A673 (cell line): ENCODE measurements at places on chromosomes 5 and 9. TPM values are rescaled to one million over a fixed set of nuclear protein-coding genes. Genes with fewer than 3 reads are reported as not detected.

NREP gene
- 31.0 and 36.4 TPM in 2 replicates for total RNA-seq

DNA sequence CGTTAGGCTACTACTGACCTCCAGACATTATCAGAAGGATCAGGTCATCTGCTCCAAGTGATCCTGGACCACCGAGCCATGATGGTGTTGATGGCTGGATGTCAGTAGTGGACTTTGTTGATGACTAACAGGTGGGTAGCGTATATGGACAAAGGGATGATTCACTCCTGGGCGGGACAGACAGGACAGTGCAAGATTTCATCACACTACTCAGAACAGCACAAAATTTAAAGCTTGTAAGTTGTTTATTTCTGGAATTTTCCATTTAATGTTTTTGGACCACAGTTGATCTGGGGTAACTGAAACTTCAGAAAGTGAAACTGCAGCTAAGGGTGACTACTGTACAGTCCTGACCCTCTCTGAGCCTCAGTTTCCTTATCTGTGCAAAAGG is 12.7 kb downstream of the PDGFRB start:
- DNase-seq, result no peak

- no peak for DNase-seq
Observed at GRCh38 chr9:20340511-20340861, 281.8 kb downstream of the MLLT3 start.

GRCh38 chr5:177086654-177087397 is at the start of gene FGFR4:
FGFR4 (plus strand) TSS chr5:177086915; CDS start chr5:177089603, 2,688 bp downstream.
- peak; percentile 84 for DNase-seq

DNA sequence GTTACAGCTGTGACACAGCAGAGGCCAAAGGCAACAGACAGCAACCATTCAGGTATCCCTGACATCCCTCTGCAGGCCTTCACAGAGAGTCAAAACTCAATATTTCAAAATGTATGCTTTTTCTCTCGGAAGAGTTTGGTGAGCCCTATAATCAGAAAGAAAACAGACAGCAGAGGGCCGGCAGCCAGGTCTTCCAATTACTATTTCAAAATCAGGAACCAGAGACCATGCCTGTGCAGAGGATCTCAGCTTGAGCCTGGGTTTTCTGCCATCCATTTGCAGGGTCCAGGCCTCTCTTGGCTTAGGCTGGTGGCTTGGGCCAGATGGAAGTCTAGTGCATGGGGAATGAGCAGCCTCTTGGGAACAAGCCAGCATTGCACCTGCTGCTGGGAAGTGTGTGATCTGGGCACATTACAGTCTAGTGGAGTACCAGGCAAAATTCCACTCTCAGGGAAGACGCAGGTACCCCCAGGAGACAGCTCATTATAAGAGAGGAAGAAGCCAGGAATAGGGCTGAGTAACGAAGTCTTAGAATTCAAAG is 231.3 kb downstream of the ENC1 start:
- DNase-seq, result no peak

COL23A1 gene
- 0.42 TPM in 1 of 2 replicates, not detected in the other for total RNA-seq

GRCh38 chr5:127053049-127053448 is 20.3 kb downstream of the C5orf63 start:
- DNase-seq, result no peak

SPINK13 gene
- total RNA-seq, result not detected in 2 replicates

TTLL11 gene
- total RNA-seq, result 3.0 and 5.4 TPM in 2 replicates

GEMIN5 gene
- 42.5 and 50.6 TPM in 2 replicates for total RNA-seq

GRCh38 chr5:66717455-66718373 is 121.5 kb downstream of the MAST4 start:
- no peak for DNase-seq

ZDHHC21 gene
- 22.7 and 30.4 TPM in 2 replicates for total RNA-seq

- DNase-seq, result no peak
Observed at GRCh38 chr9:18921366-18922075, 111.5 kb downstream of the SAXO1 start.

- DNase-seq, result no peak
Observed at GRCh38 chr5:61306531-61307131, 25.4 kb upstream of the ZSWIM6 start.

DNA sequence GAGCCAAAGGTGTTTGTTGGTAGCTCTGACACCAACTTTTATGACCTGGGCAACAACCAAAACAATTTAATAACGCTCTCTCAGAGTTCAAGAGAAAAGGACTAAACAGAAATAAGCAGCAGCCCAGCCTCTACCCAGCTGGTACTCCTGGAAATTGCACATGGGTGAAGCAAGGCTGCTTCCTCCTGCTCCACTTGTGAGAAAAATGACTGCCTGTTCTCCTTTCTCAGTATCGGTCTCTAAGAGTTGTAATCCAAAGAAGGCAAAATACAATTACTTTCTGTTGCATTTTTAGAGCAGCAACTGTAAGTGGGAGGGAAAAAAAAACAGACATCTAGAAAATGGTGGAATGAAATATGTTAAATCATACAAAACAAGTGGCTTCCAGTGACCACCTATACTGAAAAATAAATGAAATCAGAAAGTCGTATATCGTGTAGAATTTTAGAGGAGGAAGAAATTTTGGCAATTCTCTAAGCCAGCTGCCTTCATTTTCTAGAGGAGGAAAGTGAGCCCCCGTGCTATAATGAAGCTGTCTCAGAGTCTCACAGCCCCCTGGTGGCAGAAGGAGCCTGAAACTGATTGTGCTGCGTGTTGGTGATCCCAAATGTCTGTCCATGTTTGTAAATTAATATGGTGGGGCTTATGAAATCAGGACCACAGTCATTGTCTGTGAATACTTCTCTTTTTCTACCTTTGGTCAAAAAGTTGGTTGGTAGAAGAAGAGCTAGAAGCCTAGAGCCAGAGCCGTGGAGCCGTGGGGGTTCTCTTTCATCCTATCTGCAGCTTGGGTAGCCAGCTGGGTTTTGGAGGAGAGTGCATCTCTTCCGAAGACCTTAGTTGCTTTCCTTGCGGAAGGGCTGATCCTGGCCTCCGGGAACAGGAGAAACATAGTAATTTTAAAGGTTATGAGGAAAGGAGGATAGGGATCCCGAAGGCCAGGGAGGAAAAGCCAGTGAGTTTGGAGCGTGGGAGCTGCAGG is 139.9 kb downstream of the PIP5K1B start:
- DNase-seq, result peak; percentile 33

- no peak for DNase-seq
Observed at GRCh38 chr9:110499608-110500007, 79.9 kb downstream of the SVEP1 start.

DNA sequence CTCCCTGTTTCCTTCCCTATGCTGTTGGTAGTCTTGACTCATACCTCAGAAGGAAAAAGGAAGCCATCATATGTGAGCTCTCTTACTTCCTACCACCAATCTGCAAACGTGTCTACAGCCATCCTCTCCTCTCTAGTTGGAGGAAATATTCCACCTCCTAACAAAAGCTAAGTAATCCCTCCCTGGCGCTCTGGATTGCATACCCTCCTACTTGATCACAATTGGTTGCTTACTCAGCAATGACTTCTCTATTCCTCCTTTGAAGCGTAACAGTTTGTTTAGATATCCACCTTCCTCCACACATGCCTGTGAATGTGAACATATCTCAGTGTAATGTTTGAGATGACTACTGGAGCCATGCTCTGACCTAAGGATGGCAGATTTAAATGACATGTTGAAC is 18.2 kb downstream of the RUSC2 start:
- no peak for DNase-seq

- no peak for DNase-seq
Observed at GRCh38 chr5:3736926-3737325, 141.3 kb downstream of the IRX1 start.

- DNase-seq, result no peak
Observed at GRCh38 chr9:90167914-90168313, 474.7 kb downstream of the DIRAS2 start.

DNA sequence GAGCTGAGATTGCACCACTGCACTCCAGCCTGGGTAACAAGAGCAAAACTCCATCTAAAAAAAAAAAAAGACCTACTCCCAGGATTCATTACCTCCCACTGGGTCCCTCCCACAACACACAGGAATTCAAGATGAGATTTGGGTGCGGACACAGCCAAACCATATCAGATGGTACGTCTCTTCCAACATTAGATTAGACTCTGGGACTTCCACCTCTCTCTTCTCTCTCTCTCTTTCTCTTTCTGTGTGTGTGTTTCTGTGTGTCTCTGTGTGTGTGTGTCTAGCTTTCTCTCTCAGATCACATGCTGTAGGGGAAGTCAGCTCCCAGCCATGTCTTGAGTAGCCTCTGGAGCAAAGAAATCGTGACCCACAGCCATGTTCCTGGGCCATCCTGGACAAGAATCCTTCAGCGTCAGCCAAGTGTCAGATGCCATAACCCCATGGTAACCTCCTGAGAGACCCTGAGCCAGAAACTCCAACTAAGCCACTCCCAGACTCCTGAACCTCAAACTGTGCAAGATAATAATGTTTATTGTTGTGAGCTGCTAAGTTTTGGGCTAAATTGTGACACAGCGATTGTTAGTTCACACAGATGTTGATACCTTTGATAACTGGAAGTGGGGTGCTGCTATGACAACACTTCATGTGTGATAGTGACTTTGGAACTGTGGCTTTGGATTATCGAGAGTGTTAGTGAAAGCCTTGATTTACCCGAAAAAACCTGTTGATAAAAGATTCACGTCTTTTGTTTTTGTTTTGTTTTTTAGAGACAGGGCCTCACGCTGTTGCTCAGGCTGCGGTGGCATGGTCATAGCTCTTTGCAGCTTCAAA is 4.1 kb upstream of the CMBL start:
- no peak for DNase-seq

CCDC183 gene
- total RNA-seq, result 0.46 TPM in 1 of 2 replicates, not detected in the other

GRCh38 chr5:107913494-107913893 is 242.8 kb upstream of the EFNA5 start:
- no peak for DNase-seq

CERCAM gene
- total RNA-seq, result 10.1 and 14.7 TPM in 2 replicates

GRCh38 chr9:70318002-70318401 is 59.2 kb downstream of the SMC5 start:
- peak; percentile 8 for DNase-seq

DNA sequence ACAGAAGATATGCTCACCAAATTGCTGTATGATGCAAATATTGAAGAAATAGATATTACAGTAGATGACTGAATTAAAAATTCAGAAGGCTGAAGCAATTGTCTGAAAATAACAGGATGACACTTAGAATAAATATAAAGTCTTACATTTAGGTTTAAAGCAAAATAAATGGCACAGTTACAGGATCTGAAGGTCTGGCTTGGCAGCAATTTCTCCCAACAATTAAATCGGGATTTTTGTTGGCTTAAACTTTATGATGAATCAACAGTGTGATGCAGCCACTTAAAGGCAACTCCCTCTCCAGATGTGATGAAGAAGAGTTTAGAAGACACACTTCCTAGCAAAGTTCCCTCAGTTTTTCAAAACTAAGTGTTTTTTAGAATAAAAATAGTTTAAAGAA is 80.5 kb downstream of the NREP start:
- no peak for DNase-seq

- no peak for DNase-seq
Observed at GRCh38 chr9:99948482-99948881, 42.0 kb downstream of the STX17 start.

DNA sequence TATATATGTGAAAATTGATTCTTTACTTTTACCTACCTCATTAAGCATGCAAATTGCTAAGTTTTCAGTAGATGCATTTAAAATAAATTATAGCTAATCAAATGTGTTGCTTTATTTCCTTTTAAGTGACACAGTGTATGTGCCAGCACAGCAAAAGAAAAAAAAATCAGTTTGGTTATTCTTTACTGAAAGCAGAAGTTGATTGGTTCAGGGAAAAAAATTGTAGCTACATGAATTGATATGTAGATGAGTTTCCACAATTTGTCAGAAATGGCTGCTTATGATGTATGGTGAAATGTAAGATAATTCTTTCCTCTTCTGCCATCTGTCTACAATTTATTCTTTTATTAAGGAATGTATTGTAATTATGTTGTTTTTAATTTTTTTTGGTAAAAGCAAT is 57.8 kb downstream of the PARP8 start:
- DNase-seq, result no peak

CLTB gene
- total RNA-seq, result 48.9 and 61.8 TPM in 2 replicates

PRUNE2 gene
- not detected in 2 replicates for total RNA-seq

DNA sequence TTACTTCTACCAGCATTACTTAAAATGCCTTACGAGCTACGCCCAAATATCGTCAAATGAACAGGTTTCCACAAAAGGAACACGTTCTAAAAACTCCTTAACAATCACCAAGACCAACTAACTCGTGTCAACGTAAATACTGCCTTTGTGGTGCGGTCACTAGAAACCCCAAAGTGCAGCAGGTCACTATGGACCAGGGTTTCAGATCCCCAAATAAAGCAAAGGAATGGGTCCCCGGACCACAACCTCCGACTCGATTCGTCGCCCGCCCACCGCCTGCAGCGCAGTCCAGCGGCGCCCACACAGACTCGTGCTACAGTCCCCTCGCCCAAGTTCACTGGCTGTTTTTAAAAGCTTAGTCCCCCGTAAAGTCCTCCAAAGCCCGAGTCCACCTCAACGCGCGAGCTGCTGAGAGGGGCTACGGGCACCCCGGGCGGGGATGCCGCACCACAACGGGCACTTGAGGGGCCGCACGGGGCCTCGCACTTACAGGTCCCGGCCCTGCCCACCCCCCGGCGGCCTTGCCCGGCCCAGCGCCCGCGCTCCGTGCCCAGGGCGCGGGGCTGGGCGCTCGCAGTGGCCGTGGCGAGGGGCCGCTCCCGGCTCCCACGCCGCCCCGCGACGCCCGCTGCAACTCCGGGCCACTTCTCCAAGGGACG is 1.1 kb downstream of the NFIB start:
- no peak for DNase-seq

IL3 gene
- total RNA-seq, result not detected in 2 replicates

HTR1A gene
- not detected in 2 replicates for total RNA-seq

DNA sequence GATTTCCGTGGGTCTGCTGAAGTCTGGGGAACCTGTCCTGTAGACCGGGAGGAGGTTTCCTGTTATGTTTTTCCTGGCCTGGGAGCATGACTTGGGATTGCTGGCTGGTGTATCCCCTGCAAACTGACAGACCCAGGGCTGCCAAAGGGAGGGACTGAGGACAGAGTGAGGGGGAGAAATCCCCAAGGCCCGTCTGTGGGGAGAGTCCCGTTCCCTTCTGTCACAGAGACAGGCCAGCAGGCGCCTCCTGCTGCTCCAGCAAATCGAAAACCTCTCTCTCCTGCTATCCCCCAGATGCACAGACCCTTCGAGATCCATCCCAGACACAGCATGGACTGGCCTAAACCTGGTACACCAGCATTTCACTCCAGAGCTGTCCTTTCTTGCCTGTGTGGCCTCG is 56.2 kb upstream of the ALDH1B1 start:
- DNase-seq, result no peak

GRCh38 chr9:20591223-20591622 is 31.1 kb downstream of the MLLT3 start:
- DNase-seq, result no peak

- no peak for DNase-seq
Observed at GRCh38 chr9:107665057-107665456, 175.5 kb upstream of the KLF4 start.

GABRB2 gene
- 0.04 TPM in 1 of 2 replicates, not detected in the other for total RNA-seq

SPAG8 gene
- total RNA-seq, result 1.1 and 1.4 TPM in 2 replicates

- no peak for DNase-seq
Observed at GRCh38 chr9:4799775-4800174, 7.0 kb downstream of the RCL1 start.

DNA sequence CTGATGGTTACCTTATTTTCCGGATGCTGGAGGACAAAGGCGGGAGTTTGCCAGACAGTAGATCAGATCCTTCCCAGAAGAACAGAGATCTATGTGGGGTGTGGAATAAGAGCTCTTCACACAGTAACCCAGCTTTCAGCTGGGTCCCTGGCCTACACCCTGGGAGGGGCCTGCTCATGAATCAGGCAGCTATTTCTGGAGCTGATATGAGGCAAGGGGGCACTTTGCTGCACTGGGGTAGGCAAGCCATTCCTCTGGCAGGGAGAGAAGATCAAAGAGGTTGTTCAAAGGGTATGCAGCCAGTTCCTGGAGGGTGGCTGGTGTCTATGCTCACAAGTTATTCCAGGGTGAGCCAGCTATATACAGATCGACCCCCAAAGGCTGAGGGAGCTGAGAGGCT is 48.6 kb downstream of the CYSTM1 start:
- no peak for DNase-seq
